ENCODE measurements at places on chromosomes 3 and 15. TPM values are rescaled to one million over a fixed set of nuclear protein-coding genes. Genes with fewer than 3 reads are reported as not detected.

DNAH12 gene
- not detected for total RNA-seq

RLBP1 gene
- total RNA-seq: not detected

ANKUB1 gene
- total RNA-seq: not detected

FGF7 gene
- total RNA-seq: not detected

SCG3 gene
- not detected for total RNA-seq

PLA2G4D gene
- total RNA-seq: not detected

DNA sequence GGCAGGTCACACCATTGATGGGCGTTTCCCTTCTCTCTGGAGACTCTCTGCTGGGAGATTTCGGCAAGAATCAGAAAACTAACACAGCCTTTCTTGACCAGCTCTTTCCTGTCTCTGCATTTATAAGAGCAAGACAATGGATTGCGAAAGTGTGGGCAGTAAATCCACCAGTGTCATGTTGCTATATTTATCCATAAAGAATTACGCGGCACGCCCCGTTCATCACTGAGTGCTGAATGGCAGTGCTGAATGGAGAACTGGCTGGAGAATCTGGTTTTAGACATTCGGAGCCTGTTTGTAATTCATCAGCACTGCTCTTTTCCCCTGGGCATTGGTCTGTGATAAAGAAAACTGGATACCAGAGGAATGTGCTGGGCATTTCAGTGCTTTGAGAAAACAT, 2.0 kb upstream of the CEMIP start:
- peaks cover 6% of the 10 kb centered on the region for H3K4me1 ChIP-seq
- H3K27me3 ChIP-seq: peaks cover 43% of the 10 kb centered on the region
- no peak overlapping the region for H3K4me3 ChIP-seq
- no peak for DNase-seq
- no peaks in the 10 kb centered on the region for H3K36me3 ChIP-seq

- H3K4me3 ChIP-seq: peak within 1 kb of the TSS; percentile 95
- peak within 1 kb of the TSS; percentile 91 for H3K27ac ChIP-seq
- H3K27me3 ChIP-seq: no peaks in the 10 kb centered on the region
- no peaks in the 10 kb centered on the region for H3K36me3 ChIP-seq
- peak; percentile 94 for DNase-seq
Observed at GRCh38 chr15:72685925-72686794, at the start of the genes BBS4 and HIGD2B. TSS of gene BBS4 (plus strand) at chr15:72686207. CDS start at chr15:72686228, 21 bp downstream. TSS of gene HIGD2B (minus strand) at chr15:72686182. CDS start at chr15:72676374, 9,808 bp downstream.

DNA sequence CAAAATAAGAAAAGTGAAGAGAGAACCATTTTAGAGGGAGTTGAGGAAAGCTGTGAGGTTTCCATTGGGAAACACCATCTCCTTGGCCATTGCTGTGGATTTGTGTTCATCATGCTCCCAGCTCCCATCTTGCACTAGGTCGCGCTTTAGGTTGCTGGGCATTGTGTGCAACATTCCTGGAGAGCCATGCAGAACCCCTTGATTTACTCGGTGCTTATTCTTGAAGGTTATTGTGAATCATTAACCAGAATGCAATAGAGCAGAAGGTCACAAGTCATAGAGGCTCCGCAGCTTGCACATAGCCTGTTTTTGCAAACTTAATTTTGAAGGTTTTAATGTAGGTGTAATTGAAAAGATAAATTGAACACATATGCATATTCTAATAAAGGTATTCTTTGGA, 239.2 kb upstream of the IL12A start:
- no peaks in the 10 kb centered on the region for H3K27me3 ChIP-seq
- H3K4me3 ChIP-seq: no peak overlapping the region
- H3K27ac ChIP-seq: no peak overlapping the region
- no peaks in the 10 kb centered on the region for H3K4me1 ChIP-seq

DNA sequence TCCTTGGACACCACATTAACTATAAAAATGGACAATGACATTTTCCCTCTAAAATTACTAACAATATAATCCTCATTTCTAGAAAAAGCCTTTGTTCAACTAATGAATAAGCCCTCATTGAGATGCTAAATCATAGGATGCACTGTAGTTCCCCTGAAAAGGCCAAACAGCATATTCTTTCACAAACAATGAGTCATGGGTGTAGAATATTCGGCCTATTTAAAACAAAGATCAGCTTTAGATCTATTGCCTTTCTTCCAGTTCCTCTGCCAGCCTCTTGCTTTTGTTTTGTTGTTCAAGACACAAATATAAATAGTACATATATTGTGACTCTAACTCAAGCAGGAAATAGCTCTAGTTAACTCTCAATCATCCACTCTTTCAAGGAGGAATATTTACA, 82.5 kb downstream of the ADAM10 start:
- peaks cover 20% of the 10 kb centered on the region for H3K36me3 ChIP-seq
- H3K27ac ChIP-seq: no peak overlapping the region
- H3K27me3 ChIP-seq: no peaks in the 10 kb centered on the region
- H3K4me3 ChIP-seq: no peak overlapping the region
- no peak for DNase-seq
- H3K4me1 ChIP-seq: peaks cover 4% of the 10 kb centered on the region

- peaks cover under 1% of the 10 kb centered on the region for H3K36me3 ChIP-seq
- H3K27ac ChIP-seq: no peak overlapping the region
- H3K4me1 ChIP-seq: no peaks in the 10 kb centered on the region
- no peak for DNase-seq
- H3K27me3 ChIP-seq: peaks cover 6% of the 10 kb centered on the region
Observed at GRCh38 chr15:48986240-48986639, 22.5 kb upstream of the SHC4 start.

GRCh38 chr3:174784206-174784934, 74.8 kb upstream of the NAALADL2 start:
- no peak overlapping the region for H3K4me3 ChIP-seq
- H3K27ac ChIP-seq: no peak overlapping the region
- no peaks in the 10 kb centered on the region for H3K4me1 ChIP-seq
- H3K36me3 ChIP-seq: no peaks in the 10 kb centered on the region
- no peak for DNase-seq

DNA sequence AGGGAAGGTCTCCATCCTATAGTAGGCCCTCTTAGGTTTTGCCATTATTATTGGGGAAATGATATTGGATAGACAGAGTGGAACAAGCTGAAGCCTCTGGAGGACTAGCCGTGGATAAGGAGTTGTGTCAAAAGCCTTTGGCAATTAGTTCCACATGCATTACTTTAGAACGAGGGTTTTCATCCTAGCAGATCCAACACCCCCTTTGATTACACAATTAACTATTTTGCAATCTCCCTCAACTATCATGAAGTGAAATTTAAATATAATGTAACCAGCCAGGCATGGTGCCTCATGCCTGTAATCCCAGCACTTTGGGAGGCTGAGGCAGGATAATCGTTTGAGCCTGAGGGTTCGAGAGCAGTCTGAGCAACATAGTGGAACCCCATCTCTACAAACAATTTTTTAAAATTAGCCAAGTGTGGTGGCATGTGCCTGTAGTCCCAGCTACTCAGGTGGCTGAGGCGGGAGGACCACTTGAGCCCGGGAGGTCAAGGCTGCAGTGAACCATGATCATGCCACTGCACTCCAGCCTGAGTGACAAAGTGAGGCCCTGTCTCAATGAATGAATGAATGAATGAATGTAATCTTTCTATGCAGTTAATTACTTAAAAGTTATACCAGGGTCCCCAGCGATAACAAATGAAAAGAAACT, 56.8 kb downstream of the PXYLP1 start:
- peaks cover 1% of the 10 kb centered on the region for H3K4me1 ChIP-seq
- peaks cover 10% of the 10 kb centered on the region for H3K36me3 ChIP-seq
- H3K4me3 ChIP-seq: no peak overlapping the region
- DNase-seq: no peak
- H3K27me3 ChIP-seq: no peaks in the 10 kb centered on the region
- no peak overlapping the region for H3K27ac ChIP-seq

DNA sequence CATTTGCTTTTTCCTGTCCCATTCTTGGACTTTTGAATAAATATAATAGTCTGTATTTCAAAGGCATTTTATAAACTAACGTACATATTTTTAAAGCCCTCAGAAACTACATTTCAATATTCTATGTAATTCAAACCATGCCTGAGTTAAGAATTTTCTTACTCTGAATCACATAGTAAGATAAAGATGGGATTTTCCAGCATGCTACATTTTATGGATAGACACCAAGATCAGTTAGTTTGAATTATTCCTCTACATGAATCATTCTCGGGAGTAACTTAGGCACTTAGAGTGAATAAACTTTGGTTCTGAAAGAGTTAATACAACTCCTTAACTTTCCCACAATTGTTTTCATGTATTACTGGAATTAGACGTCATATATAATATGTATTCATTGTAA, 713.3 kb upstream of the CBLB start:
- H3K4me3 ChIP-seq: no peak overlapping the region
- H3K27ac ChIP-seq: no peak overlapping the region
- H3K4me1 ChIP-seq: no peaks in the 10 kb centered on the region
- no peak for DNase-seq

DNA sequence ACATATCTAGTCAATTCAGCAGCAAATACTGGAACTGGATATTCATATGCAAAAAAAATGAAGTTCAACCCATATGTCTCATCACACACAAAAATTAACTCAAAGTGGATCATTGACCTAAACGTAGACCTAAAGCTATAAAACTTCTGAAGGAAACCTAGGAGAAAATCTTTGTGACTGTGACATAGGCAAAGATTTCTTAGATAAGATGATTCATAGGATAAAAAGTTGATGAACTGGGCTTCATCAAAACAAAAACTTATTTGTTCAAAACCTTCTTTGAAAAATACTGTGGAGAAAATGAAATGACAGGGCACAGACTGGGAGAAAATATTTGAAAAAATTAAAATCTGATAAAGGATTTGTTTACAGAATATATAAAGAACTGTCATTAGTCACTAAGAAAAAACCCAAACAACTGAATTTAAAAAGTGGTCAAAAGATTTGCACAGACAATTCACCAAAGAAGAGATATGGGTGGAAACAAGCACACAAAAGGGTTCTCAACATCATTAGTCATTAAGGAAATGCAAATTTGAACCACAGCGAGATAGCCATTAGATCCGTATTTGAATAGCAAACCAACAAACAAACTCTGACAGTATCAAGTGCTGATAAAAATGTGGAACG, 62.8 kb downstream of the ITGB5 start:
- no peak overlapping the region for H3K4me3 ChIP-seq
- DNase-seq: no peak
- peaks cover 10% of the 10 kb centered on the region for H3K27me3 ChIP-seq

DNA sequence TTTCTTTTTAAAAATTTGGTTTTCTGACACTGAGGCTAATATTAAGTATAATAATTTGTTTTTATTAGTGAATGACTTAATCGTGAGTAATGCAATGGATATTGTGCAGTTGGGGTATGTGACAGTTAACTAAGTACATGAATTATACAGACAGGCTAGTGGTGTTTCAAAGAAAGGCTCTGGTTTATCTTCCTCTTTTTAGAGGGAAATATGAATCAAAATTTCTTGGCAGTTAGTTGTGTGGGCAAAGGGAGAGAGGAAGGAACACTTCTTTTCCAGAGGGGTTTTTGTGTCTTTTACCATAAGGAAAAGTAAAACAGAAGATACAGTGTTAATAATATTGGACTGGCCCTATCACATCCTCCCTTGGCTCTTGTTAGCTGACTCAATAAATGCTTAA, 2.7 kb downstream of the ZNF654 start:
- H3K27ac ChIP-seq: no peak overlapping the region
- no peak for DNase-seq
- peaks cover 15% of the 10 kb centered on the region for H3K36me3 ChIP-seq
- H3K4me3 ChIP-seq: peak overlapping the region; percentile 48
- H3K4me1 ChIP-seq: peaks cover 47% of the 10 kb centered on the region

GRCh38 chr15:67096546-67097294, 31.3 kb downstream of the SMAD3 start:
- peak overlapping the region; percentile 89 for H3K27ac ChIP-seq
- peaks cover 23% of the 10 kb centered on the region for H3K36me3 ChIP-seq
- peaks cover 70% of the 10 kb centered on the region for H3K4me1 ChIP-seq
- H3K27me3 ChIP-seq: no peaks in the 10 kb centered on the region
- no peak overlapping the region for H3K4me3 ChIP-seq
- DNase-seq: no peak

DNA sequence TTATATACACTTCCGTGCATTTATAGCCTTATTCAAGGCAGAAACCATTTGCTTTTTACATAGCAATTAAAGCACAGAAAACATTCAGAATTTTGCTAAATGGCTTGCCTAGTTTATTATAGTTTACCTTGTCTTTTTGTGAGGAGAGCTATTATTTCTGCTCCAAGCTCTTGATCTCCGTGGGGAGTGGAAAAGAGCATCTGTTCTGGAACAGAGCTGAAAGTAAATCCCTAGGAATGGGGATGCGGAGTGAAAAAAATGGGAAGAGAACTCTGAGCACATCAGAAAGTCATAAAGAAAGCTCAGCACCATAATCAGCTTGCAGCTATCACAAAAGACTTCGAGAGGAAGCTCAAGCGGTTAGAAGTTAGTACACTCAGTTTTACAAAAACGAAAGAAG, 1006.7 kb downstream of the ROBO2 start:
- no peak for DNase-seq
- H3K4me3 ChIP-seq: no peak overlapping the region
- H3K4me1 ChIP-seq: no peaks in the 10 kb centered on the region
- no peak overlapping the region for H3K27ac ChIP-seq

DNA sequence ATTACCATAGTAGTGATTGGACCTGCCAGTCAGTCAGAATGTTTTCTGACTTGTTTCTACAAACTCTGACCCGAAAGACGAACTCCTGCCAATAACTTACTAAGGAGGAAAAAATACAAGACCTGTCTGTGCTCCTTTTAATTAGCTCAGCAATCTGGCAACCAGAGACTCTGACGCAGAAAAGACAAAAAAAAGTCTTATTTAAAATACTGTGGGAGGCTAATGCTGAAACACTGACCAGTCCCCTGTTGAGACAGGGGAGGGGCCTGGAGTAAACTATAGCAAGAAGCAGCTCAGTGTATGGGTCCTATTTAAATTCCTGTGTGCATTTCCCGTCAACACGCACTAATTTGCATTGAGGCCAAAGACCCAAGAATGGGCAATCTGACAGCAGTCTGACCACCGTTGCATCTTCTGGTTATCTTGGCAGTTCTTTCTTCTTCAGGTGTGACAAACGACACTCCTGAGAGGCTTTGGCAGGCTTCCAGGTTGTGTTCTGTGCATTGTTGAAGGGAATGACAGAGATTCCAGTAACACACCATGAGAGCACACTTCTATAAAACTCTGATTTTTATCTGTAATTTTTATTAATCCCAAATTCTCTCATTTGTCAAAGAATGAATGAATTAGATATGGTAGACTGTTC, 1114.3 kb downstream of the IGSF11 start:
- H3K4me3 ChIP-seq: no peak overlapping the region
- no peaks in the 10 kb centered on the region for H3K36me3 ChIP-seq
- H3K27ac ChIP-seq: no peak overlapping the region
- no peaks in the 10 kb centered on the region for H3K27me3 ChIP-seq
- no peaks in the 10 kb centered on the region for H3K4me1 ChIP-seq
- no peak for DNase-seq

- peaks cover 43% of the 10 kb centered on the region for H3K4me1 ChIP-seq
- DNase-seq: peak; percentile 0
Observed at GRCh38 chr15:78101423-78102105, 9.2 kb downstream of the SH2D7 start.

- DNase-seq: no peak
- no peak overlapping the region for H3K4me3 ChIP-seq
- peaks cover 15% of the 10 kb centered on the region for H3K36me3 ChIP-seq
- H3K4me1 ChIP-seq: peaks cover 8% of the 10 kb centered on the region
Observed at GRCh38 chr3:113496924-113497323, 18.0 kb downstream of the SPICE1 start.

DNA sequence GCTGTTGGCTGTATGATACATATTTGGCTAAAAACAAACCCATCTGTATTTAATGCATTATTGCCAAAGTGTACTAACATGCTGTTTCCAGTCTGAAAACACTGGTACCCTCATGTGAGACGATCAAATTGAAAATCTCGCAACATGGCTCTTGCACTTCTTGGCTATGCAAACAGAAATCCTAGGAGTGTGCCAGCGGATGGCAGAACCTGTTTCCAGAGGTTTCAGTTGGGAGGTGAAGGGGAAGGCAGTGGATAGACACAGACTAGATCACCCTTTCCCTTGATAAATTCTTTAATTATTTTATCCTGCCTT, 350.3 kb downstream of the TUSC7 start:
- no peak for DNase-seq
- H3K4me1 ChIP-seq: no peaks in the 10 kb centered on the region
- H3K27ac ChIP-seq: no peak overlapping the region
- H3K36me3 ChIP-seq: no peaks in the 10 kb centered on the region

Data from activated CD8-positive, alpha-beta T cell treated with anti-CD3 and anti-CD28 coated beads for 36 hours (primary cell).